ENCODE measurements at places on chromosomes 3 and 15. TPM values are rescaled to one million over a fixed set of nuclear protein-coding genes. Genes with fewer than 3 reads are reported as not detected.
A peak's percentile ranks its signal among the peaks of the same experiment; 100 is the strongest.

ARHGEF26 gene
- polyA plus RNA-seq = 11.3 TPM

- peak; percentile 24 for DNase-seq
These were observed 39.9 kb upstream of the MB21D2 start for GRCh38 chr3:192957441-192958021.

DNA sequence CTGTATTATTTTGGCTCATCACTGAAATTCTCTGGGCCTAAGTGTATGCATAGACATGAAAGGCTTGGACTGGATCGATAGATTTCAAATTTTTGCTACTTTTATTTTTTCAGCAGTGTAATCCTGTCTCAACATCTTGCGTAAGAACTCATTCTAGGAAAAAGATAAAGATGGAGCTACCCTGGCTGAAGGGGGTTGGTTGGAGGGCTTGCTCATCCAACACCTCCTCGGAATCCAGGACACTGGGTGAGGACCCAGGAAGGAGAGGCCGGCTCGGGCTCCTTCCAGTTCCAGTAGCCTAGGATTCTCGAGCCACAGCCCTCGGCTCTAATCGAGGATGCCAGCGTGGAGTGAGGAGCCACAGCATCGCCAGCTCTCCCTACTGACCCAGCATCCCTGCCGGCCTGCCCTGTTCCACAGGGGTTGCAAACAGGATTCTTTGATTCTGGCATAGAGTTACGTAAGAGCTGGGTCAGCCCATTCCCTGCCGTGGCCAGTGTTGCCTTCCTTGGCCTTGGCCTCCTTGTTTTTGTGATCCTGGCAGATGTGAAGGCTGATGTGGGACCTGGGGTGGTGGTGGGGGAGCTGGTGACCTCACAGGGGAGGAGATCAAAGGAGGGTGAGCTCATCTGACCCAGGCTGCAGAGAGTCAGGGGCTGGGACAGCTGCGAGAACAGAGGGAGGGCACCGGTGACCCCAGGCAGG, 149.5 kb downstream of the ALDH1A2 start:
- DNase-seq = no peak

GRCh38 chr3:151297429-151297828, 19.1 kb upstream of the P2RY14 start:
- DNase-seq = no peak

GRCh38 chr3:170864525-170865208, 5.3 kb downstream of the RPL22L1 start:
- no peak for DNase-seq

GRCh38 chr3:189772584-189772983, 141.4 kb downstream of the TP63 start:
- no peak for DNase-seq

All from hindlimb muscle (tissue), 1 donor.